Coronary artery (tissue), 2 donors: ENCODE measurements at places on chromosomes 7 and 10.

DNA sequence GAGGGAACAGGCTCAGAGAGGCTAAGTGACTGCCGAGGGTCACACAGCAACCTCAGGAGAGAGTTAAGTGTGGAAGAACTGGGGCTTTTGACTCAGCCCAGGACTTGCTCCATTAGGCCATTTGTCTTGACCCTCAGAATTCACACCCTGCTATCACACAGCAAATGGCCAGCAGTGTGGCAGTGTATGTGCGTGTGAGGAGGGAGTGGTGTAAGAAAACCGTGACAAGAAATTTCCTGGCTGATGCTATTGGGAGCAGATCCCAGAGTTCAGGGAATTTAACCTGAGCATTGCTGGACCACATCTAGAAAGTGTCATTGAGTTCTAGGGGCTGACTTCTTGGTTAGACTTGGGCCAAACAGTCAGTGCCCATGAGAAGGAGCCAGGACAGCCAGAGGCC, 18.4 kb downstream of the VWA2 start:
- DNase-seq, result no peak

DNA sequence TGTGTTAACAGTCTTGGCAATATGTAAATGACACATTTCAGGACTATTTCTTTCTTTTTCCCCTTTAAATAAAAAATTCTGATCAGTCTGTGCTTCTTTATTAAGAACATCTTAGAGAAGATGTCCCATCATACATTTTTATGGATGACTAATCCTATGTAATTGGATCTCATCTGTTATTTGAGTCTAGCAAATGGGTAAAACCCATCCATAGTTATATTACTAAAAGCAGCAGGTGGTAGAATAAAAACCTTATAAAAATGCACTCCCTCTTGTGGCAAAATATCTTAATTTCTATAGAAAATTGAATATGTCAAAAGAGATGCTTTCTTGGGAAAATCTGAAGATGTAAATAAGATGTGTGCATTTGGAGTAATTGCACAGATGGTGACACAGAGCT, 35.3 kb downstream of the TRRAP start:
- DNase-seq, result no peak

DNA sequence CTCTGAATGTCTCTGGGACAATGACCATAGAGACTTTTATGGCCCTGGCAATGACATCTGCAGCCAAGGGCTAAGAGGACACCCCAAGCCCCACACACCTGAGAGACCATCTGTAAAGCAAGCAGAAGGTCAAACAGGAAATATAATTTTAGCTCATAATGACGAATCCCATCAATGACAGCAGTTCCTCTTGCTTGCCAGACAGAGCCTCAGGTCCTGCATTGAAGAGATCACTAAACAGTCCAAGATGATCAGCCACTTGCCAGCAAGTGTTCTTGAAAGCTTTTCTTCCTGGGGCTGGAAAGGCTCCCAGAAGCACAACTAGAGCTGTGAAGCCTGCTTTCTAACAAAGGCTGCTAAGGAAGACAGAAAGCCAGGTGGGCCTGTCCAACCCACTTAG, 993.7 kb upstream of the AUTS2 start:
- no peak for DNase-seq

- DNase-seq, result no peak
Measured at GRCh38 chr7:107471292-107472070, 1.6 kb downstream of the GPR22 start.

DNA sequence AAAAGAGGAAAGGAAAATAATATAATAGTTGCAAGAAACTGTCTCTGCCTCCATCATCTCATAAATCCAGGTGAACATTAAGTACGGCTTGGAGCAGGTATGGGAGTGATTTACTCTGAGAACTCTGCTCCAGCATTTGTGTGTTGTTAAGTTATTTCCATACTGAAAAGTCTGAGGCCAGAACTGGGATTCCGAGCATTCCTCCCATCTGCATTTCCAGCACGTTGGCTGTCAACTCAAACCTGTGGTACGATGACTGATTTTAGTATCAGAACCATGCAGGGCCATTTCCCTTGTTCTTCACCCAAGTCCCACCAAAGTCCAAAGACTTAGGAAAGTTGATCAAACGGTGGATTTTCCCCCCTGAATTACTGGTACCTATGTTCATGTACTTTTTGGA, 104.9 kb downstream of the CREB5 start:
- DNase-seq, result no peak

DNA sequence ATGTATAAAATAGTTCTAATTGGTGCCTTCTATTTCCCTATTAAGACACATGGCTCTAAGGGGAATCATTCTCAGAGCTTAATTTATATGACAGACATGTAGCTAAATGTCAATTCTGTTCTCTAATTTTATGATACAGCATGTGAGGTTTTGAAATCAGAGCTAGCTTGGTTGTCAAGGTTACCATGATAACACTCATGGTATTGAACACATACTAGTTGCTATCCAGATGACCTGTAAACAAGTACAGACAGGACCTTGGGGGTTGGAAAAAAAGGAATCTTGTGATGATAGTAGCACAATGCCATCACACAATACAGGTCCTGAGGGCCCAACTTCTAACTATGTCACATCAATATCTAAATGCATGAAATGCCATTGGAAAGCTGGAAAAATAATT, 49.2 kb downstream of the RHOBTB1 start:
- DNase-seq, result no peak

- no peak for DNase-seq
Measured at GRCh38 chr10:60293581-60294175, 96.0 kb downstream of the ANK3 start.

DNA sequence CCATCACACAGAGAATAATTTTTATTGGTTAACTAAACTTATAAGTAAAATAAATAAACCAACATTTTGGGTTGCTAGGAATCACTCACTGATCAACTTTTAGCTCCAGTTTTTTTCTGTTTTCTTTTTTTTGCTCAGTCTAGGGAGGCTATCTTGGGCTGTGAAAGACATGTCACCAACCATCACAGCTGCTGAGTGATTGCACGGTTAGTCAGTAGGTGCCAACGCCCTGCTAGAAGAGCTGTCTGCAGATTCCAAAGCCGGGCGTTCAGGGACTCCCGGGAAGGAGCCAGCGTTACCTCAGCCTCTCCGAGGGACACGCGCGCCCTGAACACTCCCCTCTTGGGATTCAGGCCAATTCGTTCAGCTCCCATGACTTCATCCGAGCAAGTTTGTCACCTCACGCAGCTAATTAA, 604 bp upstream of the STAM start:
- DNase-seq, result peak; percentile 85

DNA sequence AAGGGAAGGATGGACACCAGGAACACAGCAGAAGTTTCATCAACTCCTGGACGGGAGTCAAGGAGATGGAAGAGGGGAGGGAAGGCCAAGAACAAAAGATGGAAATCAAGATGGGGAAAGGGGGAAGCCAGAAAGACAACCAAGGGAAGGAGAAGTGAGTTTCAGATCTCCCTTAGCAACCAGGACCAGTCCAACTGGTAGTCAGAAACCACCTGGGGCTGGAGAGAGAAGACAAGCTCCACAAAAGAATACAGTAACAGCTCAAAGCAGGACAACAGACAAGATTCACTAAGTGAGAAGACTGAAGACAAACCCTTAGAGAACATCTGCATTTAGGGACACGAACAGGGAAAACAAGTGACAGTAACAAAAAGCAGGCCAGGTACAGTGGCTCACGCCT, 30.6 kb downstream of the CDCA7L start:
- DNase-seq, result no peak

- DNase-seq, result no peak
Measured at GRCh38 chr7:128726059-128726736, 13.0 kb upstream of the CALU start.

DNA sequence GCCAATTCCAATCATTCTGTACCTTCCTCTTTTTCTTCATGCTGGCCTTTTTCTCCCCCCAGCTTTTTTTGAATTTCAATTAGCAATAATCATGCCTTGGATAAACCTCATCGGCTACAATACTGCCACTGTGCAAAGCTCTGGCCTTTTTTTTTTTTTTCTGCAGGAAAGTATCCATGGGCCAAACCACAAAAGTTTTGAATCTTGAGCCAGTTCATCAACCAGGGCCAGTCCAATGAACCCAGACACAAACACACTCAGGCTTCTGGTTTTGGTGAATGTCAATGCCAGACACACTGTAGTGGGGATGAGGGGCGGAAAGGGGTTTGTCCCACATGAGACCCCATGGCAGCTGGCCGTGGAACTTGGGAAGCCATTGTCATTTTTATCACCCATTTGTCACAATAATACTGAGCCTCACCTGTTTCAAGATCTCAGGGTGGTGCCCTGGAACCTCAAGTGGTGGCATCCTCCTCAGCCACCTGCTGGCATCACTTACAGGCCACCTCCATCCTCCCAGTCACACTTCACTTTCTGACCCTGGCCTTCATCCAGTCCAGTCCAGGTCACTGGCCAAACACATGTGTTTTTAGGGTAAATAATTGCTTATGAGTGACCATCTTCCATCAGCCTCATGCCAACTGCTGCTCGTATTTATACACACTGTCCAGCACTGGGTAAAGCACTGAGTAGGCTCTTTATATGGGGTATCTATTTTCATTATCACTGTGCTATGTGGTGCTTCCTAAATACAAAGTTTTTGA, 40.8 kb upstream of the TSPAN33 start:
- DNase-seq, result no peak

GRCh38 chr7:19772841-19773760, at the start of gene TMEM196:
Gene TMEM196, minus strand, starts transcription at chr7:19773617. Its CDS starts 921 bp downstream, at chr7:19772696.
- no peak for DNase-seq

- DNase-seq, result no peak
Measured at GRCh38 chr10:16527452-16527851, 5.8 kb upstream of the C1QL3 start.

DNA sequence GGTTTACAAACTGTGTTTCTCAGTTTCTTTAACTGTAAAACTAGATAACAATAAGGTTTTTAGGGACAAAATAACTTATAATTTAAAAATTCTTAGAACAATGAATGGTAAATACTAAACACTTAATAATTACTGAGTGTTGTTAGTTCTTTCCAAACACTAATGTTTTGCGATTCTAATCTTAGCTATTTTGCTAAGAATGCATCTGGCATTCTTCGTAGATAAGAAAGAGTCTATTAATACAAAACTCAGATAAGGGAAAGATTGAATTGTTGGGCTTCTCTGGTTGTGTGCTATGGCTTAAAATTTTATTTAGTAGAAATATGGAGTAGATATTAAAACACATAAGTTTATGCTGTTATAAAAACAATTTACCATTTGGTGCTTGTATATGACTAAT, 45.4 kb downstream of the TMEM229A start:
- DNase-seq, result no peak

DNA sequence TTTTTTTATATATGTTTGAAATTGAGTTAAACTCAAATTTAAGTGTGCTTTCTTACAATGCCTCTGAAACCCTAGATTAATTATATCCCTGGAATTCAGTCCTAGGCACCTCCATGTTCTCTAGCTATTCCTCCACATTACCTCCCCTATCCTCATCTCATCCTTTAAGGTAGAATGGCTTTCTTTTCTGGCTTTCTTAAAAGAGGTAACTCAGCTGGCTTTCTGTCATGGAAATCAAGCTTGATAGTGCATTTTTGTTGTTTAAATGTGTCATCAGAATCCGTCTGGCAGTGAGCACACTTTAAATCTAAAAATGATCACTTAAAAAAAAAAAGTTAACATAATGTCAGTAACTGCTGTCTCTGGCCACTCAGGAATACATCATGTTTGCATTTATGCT, 42.2 kb downstream of the AHR start:
- no peak for DNase-seq

- DNase-seq, result no peak
Measured at GRCh38 chr10:62765726-62766125, 38.8 kb upstream of the ADO start.

DNA sequence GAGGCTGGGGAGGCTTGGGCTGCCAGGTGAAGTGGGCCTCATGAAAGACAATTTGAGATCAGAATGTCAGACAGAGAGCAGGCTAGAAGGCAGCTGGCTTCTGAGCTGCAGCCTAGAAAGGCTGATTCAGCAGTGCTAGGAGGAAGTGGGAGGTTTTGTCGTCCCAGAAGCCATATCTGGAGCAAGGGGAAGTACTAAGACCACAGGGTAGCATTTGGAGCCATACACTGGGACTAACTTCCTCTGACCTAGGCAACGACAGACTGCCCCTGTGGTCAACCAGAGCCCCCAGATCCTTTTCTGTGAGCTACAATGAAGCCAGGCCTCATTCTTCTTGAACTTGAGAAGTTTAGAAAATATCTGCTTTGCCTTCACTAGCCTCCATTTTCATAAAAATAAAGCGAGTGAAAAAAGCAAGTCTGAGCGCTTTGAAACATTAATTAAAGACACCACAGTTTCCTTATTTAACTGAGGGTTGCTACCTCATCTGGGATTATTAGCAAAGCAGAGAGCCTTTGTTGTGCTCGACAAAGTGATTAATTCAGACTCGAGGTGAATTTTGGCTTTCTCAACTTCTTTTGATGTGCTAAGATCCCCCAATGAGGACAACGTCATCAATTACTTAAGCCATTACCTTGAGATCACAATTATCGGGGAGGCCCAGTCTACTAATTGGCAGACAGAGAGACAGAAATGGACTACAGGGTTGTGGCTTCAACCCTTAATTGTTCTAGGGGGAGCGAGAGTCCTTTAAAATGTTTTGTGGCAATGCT, 26.6 kb downstream of the TBXAS1 start:
- DNase-seq, result no peak

DNA sequence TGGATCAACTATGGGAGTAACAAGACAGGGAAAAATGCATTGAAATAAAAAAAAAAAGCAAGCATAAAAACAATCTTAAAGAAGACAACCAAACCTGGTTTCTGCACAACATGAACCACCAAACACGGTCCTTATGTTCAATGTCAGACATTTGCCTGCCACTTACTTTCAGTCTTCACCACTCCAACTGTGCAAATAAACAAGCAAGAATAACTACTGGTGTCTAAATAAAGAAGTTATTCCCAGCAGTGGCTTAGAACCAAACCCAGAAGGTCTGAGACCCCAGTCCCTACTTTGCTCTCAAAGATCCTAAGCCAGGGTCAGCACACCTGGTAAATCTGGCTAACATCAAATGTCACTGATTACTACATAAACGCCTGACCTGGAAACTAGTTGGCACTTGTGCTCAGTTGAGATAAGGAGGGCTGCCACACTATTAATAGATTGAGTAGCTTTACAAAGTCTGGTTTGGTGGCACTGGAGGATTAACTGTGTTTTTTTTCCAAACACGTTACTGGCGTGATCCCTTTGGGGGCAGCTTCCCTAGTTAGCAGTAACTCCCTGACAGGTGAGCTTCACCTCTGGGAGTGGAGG, 62.7 kb upstream of the ABLIM1 start:
- DNase-seq, result no peak

DNA sequence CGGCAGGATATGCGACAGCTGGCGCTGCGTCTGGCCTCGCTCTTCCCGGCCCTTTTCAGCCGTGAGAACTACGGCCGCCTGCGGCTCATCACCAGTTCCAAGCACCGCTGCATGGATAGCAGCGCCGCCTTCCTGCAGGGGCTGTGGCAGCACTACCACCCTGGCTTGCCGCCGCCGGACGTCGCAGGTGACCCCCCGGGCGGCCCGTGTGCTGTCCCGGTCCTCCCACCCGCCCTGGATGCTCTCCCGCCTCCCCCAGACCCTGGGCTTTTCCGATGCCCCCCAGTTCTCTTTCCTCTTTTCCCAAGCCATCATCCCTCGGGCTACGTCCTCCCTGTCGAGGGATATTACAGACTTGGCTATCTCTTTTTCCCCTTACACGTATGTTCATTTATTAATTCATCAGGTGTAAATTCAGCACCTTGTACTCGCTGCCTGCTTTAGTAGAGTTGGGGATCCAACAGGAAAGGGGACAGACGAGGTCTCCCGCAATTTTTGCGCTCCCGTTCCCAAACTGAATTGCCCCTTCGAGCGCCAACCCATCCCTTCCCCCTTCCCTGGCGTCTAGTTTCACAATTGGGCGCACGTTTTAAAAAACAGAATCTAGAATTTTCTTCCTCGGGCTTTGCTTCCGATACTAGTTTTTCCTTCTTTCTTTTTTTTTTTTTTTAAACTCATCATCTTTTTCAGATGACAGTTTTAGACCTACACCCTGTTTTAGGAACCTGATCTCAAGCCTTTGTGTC, 846 bp downstream of the MINPP1 start:
- peak; percentile 77 for DNase-seq
